ENCODE measurements at places on chromosomes 3 and 15.

DNA sequence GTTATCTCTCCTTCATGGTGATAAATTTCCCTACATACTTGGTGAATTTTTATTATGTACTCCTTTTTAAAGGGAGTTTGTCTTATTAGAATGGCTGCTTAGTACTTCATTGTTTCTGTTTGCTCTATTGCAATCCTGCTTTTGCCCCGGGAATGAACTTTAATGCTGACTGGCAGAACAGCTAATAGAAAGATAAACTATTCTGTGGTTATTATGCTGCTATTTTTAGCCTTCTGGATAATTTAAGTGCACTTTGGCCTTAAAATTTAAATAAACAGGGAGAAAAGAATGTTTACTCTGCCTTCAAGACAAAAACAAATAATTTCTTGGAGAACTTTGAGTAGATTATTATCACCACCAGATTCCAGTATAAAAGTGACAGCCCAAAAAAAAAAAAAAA, 413.8 kb upstream of the CCDC54 start:
- DNase-seq = peak; percentile 53

- no peak for DNase-seq
Observed at GRCh38 chr15:65329984-65330735, 25.7 kb downstream of the RNU5B-1 start.

DNA sequence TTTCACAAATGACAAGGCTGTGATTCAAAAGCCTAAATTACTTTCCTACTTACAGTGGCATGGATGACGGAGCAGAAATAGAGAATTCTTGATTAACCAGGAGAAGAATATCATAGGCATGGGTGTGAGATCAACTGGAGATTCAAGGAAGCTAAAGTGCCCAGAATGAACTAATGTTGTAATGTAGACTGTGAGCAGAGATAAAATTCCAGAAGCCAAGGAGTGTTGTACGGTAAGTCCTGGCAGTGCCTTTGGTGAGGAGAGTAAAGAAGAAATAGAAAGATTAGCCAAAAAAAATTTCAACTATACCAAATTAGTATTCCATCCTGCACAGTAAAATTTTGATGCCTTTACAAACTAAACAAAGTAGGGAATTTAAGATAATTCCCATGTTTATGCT, 75.9 kb downstream of the ZBTB20 start:
- DNase-seq = no peak

- DNase-seq = no peak
Observed at GRCh38 chr3:44832032-44832431, 29.7 kb upstream of the TMEM42 start.

- DNase-seq = no peak
Observed at GRCh38 chr3:170690661-170690981, 104.7 kb upstream of the SLC7A14 start.

DNA sequence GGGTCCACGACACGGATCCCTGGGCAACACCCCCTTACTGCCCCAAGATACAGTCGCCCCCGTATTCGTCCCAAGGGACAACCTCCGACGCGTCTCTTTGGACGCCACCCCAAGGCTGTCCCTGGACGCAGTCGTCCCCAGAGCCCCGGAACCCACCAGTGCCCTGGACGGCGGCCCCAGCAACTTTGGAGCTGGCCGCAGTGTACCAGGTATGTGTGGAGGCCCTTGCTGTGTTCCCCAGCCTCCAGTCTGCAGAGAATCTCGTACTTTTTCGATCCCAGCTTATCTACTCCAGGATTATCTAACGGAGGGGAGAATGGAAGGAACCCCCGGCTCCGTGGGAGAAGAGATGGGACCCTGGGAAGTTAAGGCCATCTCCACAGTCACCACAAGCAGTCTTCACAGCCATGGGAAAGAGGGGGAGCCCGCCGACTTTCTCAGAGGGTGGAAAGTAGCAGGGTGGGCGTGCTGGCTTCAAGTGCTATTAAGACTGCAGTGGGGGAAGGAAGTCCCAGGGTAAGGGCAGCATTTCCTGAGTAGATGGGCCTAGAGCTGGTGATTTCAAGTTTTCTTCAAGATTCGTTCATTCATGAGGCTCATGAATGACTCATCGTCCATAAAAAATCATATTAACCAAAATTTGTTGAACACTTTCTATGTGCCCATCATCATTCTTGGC, 1.1 kb downstream of the MESP2 start:
- DNase-seq = no peak

Measured in fibroblast of gingiva (primary cell).